ENCODE measurements at places on chromosomes 2 and 18. TPM values are rescaled to one million over a fixed set of nuclear protein-coding genes. Genes with fewer than 3 reads are reported as not detected.

The ALKAL2 gene
- not detected for total RNA-seq

DNA sequence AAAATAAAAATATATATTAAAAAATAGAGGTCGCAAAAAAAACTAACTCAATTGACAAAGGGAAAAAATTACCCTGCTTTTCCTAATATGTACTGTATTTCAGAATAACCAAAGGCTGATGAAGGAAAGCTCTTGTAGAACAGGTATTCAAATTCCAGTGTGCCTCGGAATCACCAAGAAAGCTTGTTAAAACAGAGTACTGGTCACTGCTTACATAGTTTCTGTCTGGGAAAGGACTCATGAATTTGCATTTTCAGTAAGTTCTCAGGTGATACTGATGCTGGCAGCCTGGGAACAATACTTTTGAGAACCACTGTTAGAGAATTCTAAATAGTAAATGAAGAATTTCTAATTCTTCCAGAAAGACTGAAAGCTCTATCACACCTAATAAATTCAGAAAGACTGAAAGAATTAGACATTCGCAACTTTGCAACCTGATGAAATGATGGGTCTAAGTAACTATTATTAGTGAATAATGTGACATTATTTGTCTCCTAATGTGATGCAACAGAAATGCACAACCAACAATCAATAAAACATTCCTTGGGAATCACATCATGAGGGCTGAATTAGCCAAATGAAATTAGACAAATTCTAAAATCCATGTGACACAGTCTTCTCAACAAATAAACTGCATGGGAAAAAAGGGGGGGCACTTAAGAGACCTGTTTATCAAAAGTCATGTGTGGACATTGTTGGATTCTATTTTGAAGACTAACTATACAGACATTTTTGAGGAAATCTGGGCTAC, 21.9 kb downstream of the RPRD1A start:
- no peak for DNase-seq
- peaks cover 1% of the 10 kb centered on the region for H3K36me3 ChIP-seq
- H3K4me3 ChIP-seq, result no peak overlapping the region
- peaks cover 3% of the 10 kb centered on the region for H3K4me1 ChIP-seq
- no peaks in the 10 kb centered on the region for H3K27me3 ChIP-seq

DNA sequence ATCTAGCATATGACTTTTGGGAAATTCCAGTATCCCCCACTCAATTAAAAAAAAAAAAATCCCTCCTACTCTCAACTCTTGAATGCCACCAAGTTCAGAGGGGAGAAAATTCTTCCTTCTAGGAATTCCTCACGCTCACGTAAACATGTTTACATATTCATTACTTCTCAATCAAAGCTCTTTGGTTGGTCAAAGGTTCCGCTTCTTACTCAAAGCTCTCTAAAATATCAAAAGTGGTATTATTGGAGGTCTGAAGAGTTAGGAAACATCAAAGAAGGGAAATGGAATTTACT, 4.1 kb downstream of the DOCK10 start:
- DNase-seq, result no peak
- no peaks in the 10 kb centered on the region for H3K27me3 ChIP-seq
- no peaks in the 10 kb centered on the region for H3K36me3 ChIP-seq
- H3K4me3 ChIP-seq, result no peak overlapping the region

GRCh38 chr2:144372410-144373080, 147.4 kb downstream of the ZEB2 start:
- no peak for DNase-seq
- H3K36me3 ChIP-seq, result no peaks in the 10 kb centered on the region
- no peak overlapping the region for H3K27ac ChIP-seq
- H3K4me3 ChIP-seq, result no peak overlapping the region

The MC4R gene
- not detected for total RNA-seq

GRCh38 chr2:158664987-158665386, 130.1 kb upstream of the DAPL1 start:
- DNase-seq, result no peak
- peaks cover 5% of the 10 kb centered on the region for H3K36me3 ChIP-seq
- H3K27me3 ChIP-seq, result no peaks in the 10 kb centered on the region
- H3K27ac ChIP-seq, result no peak overlapping the region
- no peaks in the 10 kb centered on the region for H3K4me1 ChIP-seq

GRCh38 chr18:37408676-37409265, 156.8 kb downstream of the CELF4 start:
- H3K4me1 ChIP-seq, result no peaks in the 10 kb centered on the region
- H3K36me3 ChIP-seq, result no peaks in the 10 kb centered on the region
- no peak overlapping the region for H3K27ac ChIP-seq

DNA sequence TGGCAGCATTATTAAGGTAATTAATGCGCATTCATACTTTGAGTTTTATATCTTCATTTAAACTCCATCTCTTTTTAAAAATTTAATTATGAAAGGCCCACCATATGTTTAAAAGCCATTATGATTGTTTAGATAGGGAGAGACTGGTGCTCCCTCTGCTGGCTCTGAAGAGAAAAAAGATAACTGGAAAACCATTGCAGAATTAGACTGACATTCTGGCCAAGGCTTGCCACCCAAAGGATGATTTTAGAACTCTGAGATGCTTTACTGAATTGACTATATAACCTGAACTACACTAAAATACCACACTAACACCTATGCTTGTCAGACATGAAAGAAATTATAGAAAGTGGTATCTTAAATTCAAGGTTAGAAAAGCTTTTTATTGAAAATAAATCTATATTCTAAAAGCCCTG, 127.6 kb upstream of the SPOPL start:
- no peak overlapping the region for H3K4me3 ChIP-seq
- no peaks in the 10 kb centered on the region for H3K36me3 ChIP-seq
- no peak overlapping the region for H3K27ac ChIP-seq
- no peaks in the 10 kb centered on the region for H3K27me3 ChIP-seq
- DNase-seq, result no peak
- H3K4me1 ChIP-seq, result no peaks in the 10 kb centered on the region

The EMILIN1 gene
- 0.93 TPM for total RNA-seq

GRCh38 chr2:226716126-226716525, 83.5 kb downstream of the IRS1 start:
- H3K36me3 ChIP-seq, result no peaks in the 10 kb centered on the region
- DNase-seq, result no peak
- peaks cover 7% of the 10 kb centered on the region for H3K27me3 ChIP-seq
- no peak overlapping the region for H3K4me3 ChIP-seq
- H3K27ac ChIP-seq, result no peak overlapping the region

- no peak overlapping the region for H3K4me3 ChIP-seq
- H3K4me1 ChIP-seq, result no peaks in the 10 kb centered on the region
- DNase-seq, result no peak
- H3K27ac ChIP-seq, result no peak overlapping the region
- no peaks in the 10 kb centered on the region for H3K27me3 ChIP-seq
Measured at GRCh38 chr2:173772205-173772604, 193.0 kb downstream of the SP3 start.

GRCh38 chr18:63850020-63850419, 37.5 kb upstream of the SERPINB2 start:
- no peak overlapping the region for H3K4me3 ChIP-seq
- DNase-seq, result no peak
- no peaks in the 10 kb centered on the region for H3K27me3 ChIP-seq
- no peaks in the 10 kb centered on the region for H3K4me1 ChIP-seq

DNA sequence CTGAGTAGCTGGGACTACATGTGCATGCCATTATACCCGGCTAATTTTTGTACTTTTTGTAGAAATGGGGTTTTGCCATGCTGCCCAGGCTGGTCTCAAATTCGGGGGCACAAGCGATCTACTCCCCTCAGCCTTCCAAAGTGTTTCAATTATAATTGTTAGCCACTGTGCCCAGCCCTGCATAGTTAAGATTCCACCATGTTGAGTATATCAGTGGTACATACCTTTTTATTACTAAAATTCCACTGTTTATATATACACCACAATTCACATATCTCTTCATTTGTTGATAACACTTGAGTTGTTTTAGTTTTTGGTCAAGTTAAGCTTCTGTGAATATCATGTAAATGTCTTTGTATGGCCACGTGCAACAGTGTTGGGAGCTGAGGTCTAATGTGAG, 12.8 kb upstream of the FMNL2 start:
- H3K27ac ChIP-seq, result no peak overlapping the region
- H3K4me3 ChIP-seq, result no peak overlapping the region
- H3K27me3 ChIP-seq, result no peaks in the 10 kb centered on the region
- no peaks in the 10 kb centered on the region for H3K36me3 ChIP-seq
- DNase-seq, result no peak

DNA sequence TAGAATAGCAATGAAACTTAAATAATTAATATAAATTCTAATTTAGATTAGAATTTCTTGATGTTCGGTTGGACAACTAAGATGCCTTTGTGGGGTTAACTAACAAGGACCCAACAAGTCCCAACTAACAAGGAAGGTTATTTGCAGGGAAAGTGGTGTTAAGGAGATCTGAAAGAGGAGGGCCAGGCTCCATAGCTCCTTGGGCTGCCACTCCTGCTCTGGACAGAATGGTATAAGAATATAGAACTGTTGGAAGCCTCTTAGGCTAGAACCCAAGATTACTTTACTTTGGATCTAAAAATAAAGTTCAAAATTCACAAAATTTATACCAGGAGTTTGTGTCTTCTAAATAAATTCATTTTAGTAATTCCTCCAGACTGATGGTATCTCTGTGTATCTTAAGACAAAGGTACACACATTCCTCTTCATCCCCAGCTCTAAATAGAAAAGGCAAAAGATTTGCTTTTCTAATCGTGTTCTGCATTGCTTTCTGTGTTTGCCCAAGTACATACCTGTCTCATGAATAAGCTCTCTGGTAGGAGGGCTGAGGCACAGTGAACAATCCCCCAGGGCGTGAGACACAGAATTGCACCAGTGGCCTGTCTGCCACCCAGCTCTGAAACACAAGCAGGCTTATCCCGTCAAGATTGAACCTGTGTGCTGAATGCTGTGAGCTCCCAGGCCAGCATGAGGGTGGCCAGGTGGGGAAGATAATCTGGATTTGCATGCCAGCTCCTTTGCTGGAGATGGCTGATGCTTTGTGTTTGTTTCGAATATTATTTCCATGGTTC, 176.0 kb downstream of the ACKR3 start:
- H3K4me3 ChIP-seq, result no peak overlapping the region
- no peaks in the 10 kb centered on the region for H3K36me3 ChIP-seq
- peaks cover 22% of the 10 kb centered on the region for H3K27me3 ChIP-seq
- DNase-seq, result no peak
- H3K4me1 ChIP-seq, result no peaks in the 10 kb centered on the region
- no peak overlapping the region for H3K27ac ChIP-seq

- H3K27ac ChIP-seq, result no peak overlapping the region
- no peak for DNase-seq
- no peak overlapping the region for H3K4me3 ChIP-seq
- H3K27me3 ChIP-seq, result no peaks in the 10 kb centered on the region
- no peaks in the 10 kb centered on the region for H3K36me3 ChIP-seq
- H3K4me1 ChIP-seq, result no peaks in the 10 kb centered on the region
Measured at GRCh38 chr2:199230091-199230490, 227.6 kb downstream of the SATB2 start.

The OSR1 gene
- total RNA-seq, result not detected
